Stimulated activated CD4-positive, alpha-beta T cell treated with anti-CD3 and anti-CD28 coated beads, Interleukin-1b, Interleukin-23, amount 100 ng/mL, for 1 hour (primary cell): ENCODE measurements at places on chromosomes 3 and 15.

- DNase-seq, result no peak
Observed at GRCh38 chr15:29904757-29905417, 82.6 kb upstream of the TJP1 start.

DNA sequence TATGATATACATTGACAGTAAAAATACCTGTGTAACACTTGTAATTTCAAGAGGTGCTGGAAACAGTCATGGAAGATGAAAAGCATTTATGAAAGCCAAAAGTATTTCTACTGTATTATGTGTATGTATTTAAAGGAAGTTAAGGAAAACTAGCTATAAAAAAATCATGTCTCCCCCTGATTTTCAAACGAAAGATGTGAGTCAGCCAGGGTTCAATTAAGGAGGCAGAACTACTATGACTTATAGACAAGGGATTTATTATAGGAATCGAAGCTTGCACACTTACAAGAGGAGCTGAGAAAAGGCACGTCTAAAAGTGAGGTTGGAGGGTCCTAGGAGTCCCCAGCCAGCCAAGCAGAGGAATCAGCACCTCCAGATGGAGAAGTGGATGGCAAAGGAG is 119.4 kb downstream of the SUCLG2 start:
- no peak for DNase-seq

GRCh38 chr3:107928084-107928445 is 162.8 kb downstream of the CD47 start:
- DNase-seq, result no peak

- DNase-seq, result no peak
Observed at GRCh38 chr3:54988838-54989630, 61.2 kb upstream of the LRTM1 start.

DNA sequence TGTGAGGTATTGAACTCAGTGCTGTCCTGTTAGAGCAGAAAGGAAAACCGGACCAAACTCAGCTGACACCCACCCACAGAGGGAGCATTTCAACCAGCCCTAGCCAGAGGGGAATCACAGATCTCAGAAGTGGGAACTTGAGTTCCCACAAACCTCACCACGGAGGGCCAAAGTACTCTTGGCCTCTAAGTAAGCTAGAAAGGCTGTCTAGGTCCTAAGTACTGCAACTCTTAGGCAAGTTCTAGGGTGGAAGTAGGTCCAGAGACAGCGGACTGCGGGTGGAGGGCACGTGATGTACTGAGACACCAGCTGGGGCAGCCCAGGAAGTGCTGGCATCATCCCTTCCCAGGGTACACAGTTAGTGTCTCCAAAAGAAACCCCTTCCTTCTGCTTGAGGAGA is 34.1 kb downstream of the EOMES start:
- no peak for DNase-seq

DNA sequence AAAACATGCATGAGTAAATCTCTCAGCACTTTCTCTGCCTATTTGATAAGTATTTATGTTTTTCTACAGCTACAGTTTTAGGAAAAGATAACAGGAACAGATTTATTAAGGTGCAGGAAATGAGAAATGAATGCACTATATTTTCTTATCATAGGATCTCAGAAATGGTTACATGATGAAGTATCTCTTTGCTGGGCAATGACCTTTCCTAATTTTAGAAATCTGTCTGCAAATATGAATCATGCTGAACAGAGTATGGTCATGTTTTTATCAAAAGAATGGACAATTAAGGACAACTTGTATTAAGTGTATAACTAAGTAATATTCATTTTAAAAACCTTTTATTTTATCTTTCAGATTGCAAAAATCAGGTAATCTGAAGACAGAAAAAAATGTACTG is 53.8 kb upstream of the SPPL2A start:
- DNase-seq, result no peak

DNA sequence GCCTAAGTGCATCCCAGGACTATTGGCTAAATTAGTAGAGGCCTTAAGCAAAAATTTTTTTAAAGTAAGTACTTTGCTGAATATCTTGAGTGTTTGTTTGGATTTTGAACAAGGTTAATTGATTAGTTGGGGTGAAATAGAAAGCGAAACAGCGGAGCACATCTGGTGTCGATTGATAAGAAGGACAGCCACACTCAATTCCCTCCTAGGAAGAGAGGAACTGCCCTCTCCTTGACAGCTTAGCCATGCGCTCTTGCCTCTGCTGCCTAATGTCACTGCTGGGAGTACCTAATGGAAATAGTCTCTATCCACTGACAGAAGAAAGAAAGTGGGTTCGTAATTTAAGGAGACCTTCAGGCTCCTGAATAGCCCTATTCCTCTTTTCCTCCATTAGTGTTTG is 943.6 kb downstream of the DIPK2A start:
- DNase-seq, result no peak

DNA sequence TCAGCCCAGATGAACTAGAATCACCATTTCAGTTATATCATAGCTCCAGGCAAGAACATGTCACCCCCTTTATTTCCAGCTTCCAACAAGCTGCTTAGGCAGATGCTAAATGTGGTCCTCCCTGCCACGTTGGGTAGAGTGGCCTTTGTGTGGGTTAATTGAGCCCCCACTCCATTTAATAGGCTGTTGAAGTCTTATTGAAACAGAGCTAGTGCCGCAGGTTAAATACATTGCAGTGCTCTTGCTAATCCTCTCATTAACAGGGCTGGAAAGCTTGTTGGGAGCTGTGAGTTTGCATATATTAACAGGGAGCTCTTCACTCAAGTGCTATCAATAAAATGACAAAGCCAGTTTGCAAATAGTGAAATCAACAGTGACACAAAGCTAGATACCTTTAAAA is 248.4 kb upstream of the CMC1 start:
- DNase-seq, result no peak

DNA sequence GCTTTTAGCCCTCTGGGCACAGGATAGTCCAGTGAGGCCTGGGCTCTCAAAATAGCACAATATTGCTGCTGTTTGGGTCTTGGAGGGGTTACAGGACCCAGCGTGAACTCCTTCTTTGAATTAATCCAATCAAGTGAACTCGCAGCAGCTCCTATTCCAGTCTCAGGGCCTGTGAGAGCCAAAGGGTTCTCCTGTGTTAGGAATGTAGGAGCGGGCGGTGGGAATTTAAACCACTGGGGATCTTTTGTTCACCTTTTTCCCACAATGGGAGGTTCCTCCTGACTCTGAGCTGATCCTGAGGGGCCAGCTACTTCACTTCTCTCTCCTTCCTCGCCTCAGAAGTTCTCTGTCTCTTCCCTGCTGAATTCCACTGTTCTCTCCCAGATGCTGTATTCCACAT is 504.0 kb downstream of the UNC13C start:
- no peak for DNase-seq

- DNase-seq, result no peak
Observed at GRCh38 chr3:97827741-97828471, 6.1 kb downstream of the CRYBG3 start.

DNA sequence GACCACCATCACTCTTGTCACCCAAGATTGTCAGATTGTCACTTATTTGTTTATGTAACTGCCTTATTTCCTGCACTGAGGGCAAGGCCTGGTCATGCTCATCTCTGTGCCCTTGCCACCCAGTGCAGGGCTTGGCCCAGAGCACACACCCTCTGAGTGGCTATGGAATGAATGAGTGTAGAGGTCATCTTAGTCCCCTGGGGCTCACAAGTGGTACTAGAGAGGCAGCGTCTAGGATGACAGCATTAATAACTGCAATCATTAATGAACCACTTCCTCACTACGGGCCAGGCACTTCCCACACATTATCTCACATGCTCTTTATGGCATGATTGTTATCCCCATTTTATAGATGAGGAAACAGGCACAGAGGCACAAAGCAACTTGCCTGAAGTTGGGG is 117.0 kb downstream of the SMAD6 start:
- DNase-seq, result no peak

DNA sequence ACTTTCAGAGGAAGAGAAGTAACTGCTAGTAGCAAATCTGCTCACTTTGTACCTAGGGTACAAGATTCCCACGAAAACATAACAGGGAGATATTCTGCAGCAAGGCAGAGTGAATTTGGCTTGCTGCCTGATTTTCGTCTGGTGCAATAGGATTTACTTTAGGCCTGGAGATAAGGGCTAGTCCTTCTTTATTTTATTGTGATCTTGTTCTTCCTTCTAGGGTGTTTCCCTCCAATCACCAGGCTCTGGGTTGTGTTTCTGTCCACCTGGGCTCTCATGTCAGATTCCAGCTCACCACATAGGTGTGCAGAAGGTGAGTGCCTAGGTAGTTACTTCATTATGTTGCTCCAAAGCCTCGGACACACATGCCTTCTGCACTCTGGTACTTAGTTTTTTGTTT is 211.8 kb upstream of the RGMA start:
- DNase-seq, result no peak

DNA sequence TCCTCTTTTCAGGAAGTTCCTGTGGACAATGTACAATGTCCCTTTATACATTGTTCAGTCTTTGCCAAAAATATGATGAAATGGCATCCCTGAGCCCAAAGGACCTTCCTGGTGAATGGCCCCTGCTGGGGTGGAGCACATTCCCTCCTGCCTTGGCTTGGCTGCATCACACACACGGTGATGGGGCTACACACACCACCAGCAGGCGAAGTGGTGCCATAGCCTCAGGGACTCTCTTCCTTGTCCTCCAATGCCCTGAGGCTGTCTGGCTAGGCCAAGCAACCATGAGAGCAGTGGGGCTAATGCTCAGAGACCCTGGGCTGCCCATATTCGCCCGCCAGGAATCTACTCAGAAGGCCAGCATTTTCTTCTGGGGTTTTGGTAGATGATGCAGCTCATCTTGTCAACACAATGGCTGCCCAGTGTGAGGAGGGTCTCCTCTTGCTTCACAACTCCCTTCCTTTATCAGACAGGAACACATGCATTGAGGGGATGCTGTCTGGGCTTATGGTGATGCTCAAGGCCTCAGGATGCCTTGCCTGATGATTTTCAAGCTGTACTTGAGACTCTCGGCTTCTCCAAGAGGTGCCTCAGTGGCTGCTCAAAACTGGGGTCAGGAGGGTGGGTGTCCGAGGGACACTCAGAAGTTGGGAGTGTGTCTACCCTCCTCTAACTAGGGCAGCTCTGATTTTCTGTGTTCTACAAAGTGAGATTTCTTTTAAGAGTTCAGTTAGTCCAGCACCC is 40.9 kb upstream of the EPHB1 start:
- DNase-seq, result no peak

DNA sequence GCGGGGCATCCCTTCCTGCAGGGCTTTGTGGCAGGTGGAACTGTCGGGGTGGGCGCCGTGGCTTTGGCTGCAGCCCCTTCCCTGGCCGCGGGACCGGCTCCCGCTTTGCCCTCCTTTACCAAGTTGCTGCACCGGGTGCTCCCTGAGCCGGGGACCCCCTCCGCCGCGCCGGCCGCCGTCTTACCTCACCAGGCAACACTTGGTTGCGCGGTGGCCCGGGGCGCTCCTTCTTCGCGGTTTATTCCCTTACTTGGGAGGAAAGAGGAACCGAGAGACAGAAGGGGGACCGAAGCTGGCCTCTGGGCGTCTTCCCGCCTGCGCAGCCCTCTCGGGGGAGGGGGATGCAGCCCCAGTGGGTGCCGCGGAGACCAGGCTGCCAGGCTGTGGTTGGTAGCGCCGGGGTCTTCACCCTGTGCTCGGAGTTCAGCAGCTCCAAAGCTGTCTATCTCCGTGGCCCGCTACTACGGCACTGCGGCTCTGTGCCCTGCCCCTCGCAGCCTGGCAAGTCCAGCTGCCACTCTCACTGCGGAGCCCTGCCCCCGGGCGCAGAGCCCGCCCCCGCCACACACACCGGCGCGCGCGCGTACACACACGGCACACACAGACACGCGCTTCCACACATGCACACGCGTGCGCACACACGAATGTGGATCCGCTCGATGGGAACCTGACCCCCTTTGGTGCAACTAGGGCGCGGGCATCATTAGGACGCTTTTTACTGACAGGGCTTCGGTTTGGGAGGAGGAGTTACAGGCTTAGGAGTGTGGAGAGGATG is at the start of gene DGKG:
TSS of gene DGKG (minus strand) at position 473 of the 775 bp plus-strand sequence. CDS start 41,775 bp downstream, outside the sequence.
- DNase-seq, result no peak
